ENCODE measurements at places on chromosomes 3 and 15.

DNA sequence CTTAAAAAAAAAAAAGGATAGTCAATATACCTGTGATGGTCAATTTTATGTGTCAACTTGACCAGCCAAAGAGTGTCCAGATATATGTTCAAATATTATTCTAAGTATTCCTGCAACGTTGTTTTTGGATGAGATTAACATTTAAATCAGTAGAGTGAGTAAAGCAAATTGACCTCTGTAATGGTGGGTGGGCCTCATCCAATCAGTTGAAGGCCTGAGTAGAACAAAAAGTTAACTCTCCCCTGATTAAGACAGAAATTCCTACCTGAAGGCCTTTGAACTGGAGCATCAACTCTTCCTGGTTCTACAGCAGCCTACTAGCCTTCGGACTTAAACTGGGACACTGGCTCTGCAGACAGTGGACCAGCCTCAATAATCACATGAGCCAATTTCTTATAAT, 154.1 kb downstream of the FGF12 start:
- H3K36me3 ChIP-seq: no peaks in the 10 kb centered on the region
- no peak for DNase-seq
- H3K27me3 ChIP-seq: peaks cover 9% of the 10 kb centered on the region
- H3K4me3 ChIP-seq: no peak overlapping the region
- no peak overlapping the region for H3K27ac ChIP-seq

DNA sequence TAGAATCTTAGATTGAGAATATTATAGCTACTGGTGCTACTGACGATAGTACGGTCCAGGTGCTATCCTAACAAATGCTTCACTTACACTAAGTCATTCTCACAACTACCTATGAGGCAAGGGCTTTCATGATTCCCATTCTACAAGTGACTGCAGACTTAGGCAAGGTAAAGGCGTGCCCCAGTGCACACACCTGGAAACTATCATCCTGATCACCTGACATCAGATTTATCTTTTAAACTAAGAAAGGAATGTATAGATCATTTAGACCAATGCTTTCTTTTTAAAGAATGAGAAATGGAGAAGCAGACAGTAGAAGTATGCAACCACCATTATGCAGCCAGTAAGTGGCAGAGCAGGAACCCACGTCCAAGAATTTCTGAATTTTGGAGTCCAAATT, 59.2 kb upstream of the LRRN1 start:
- no peaks in the 10 kb centered on the region for H3K27me3 ChIP-seq
- no peak for DNase-seq
- no peak overlapping the region for H3K27ac ChIP-seq
- H3K4me1 ChIP-seq: no peaks in the 10 kb centered on the region
- H3K36me3 ChIP-seq: no peaks in the 10 kb centered on the region

GRCh38 chr15:93070551-93071296, 18.3 kb downstream of the RGMA start:
- no peaks in the 10 kb centered on the region for H3K27me3 ChIP-seq
- no peak for DNase-seq
- no peaks in the 10 kb centered on the region for H3K36me3 ChIP-seq
- H3K4me3 ChIP-seq: no peak overlapping the region

- H3K27ac ChIP-seq: no peak overlapping the region
- H3K4me3 ChIP-seq: no peak overlapping the region
- no peaks in the 10 kb centered on the region for H3K36me3 ChIP-seq
These were observed 23.5 kb upstream of the SPATA12 start for GRCh38 chr3:57036952-57037351.

GRCh38 chr3:105187344-105187743, 179.4 kb upstream of the ALCAM start:
- H3K36me3 ChIP-seq: no peaks in the 10 kb centered on the region
- no peaks in the 10 kb centered on the region for H3K4me1 ChIP-seq
- DNase-seq: no peak
- no peak overlapping the region for H3K4me3 ChIP-seq
- H3K27ac ChIP-seq: no peak overlapping the region

- H3K36me3 ChIP-seq: no peaks in the 10 kb centered on the region
- no peaks in the 10 kb centered on the region for H3K27me3 ChIP-seq
- no peak overlapping the region for H3K27ac ChIP-seq
- H3K4me3 ChIP-seq: no peak overlapping the region
- no peak for DNase-seq
These were observed 8.0 kb downstream of the DYNC1LI1 start for GRCh38 chr3:32562640-32563039.

- H3K36me3 ChIP-seq: no peaks in the 10 kb centered on the region
- no peak overlapping the region for H3K27ac ChIP-seq
- DNase-seq: no peak
- H3K4me1 ChIP-seq: peaks cover 5% of the 10 kb centered on the region
- no peak overlapping the region for H3K4me3 ChIP-seq
These were observed 27.9 kb upstream of the TLE3 start for GRCh38 chr15:70125605-70126004.

DNA sequence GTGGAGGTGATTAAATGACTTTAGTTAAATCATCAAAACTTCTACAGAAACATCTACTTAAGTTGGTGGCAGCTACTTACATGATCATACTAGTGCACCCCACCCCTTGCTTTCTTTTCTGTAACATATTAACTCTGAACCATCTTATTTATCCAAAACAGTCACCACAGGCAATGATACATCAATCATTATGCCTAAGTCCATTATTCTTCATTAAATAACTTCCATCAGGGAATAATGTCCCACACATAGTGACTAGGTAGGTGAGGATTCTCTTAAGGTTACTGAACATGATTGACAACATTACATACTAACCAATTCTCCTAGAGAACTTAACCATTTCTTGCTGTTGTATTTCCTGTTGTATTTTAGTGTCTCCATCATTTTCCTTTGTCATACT, 210.2 kb downstream of the NR1D2 start:
- H3K27ac ChIP-seq: no peak overlapping the region
- no peak for DNase-seq
- no peaks in the 10 kb centered on the region for H3K27me3 ChIP-seq
- H3K36me3 ChIP-seq: no peaks in the 10 kb centered on the region
- no peak overlapping the region for H3K4me3 ChIP-seq

DNA sequence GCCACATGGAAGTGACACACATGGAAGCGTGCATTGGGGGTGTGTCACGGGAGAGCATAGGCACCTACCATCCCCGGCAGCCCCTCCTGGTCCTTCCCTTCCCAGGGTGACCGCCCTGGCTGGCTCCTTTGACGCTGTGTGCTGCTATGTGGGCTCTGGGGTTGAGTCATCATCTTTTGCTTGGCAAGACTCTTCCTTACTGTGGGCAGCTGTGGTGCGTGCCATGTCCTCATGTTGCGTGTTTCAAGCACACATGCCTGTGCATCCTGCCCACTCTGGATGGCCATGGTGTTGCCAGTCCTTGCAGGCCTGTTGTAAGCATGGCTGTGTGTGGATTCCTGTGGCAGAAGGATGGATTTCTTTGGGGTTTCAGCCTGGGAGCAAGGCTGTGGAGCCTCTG, 14.0 kb downstream of the PLXNA1 start:
- peaks cover 2% of the 10 kb centered on the region for H3K4me1 ChIP-seq
- DNase-seq: no peak
- peaks cover 3% of the 10 kb centered on the region for H3K36me3 ChIP-seq
- no peaks in the 10 kb centered on the region for H3K27me3 ChIP-seq
